ENCODE measurements at places on chromosomes 5 and 9.

GRCh38 chr5:4453655-4454054, 686.5 kb upstream of the ADAMTS16 start:
- DNase-seq = no peak

- no peak for DNase-seq
These were observed 3.4 kb upstream of the HMCN2 start for GRCh38 chr9:130262061-130262745.

- no peak for DNase-seq
These were observed 279.2 kb upstream of the TYRP1 start for GRCh38 chr9:12413986-12414385.

GRCh38 chr9:89078860-89079259, 87.6 kb downstream of the S1PR3 start:
- no peak for DNase-seq

DNA sequence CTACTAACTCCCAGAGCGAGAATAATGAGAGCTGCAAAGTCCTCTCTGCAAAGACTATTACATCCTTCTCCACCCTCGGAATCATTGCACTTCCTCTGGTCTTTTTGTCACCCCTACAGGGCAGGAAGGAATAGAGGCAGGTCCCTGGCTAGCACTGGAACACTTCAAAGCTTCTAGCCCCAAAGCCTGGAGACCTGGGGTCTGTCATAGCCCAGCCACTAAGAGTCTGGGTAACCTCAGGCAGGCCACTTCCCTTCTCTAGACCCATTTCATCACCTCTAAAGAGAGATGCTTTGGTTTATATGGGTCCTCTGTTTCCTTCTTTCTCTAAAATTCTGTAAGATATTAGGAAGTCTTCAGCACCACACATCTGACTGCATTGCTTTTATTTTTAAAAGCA, 6.7 kb downstream of the ADRB2 start:
- DNase-seq = no peak

DNA sequence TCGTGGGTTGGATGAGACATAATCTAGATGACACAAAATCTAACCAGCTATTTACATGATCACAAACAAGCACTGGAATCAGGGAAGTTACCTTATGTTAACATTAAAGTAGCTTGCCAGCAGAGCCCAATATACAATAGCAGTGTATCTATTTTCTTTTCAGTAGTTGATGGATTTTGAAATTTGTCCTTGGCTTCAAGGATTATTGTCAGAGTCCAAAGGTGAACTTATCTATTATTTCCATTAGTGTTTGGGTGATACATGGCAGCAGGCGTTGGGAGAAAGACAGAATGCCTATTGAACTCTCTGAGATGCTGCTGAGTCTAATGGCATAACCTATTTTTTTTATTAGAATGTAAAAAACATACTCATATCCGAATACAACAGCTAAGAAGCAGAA, 223.2 kb upstream of the ACTBL2 start:
- DNase-seq = no peak

GRCh38 chr5:143308731-143309130, 94.8 kb downstream of the NR3C1 start:
- DNase-seq = no peak

DNA sequence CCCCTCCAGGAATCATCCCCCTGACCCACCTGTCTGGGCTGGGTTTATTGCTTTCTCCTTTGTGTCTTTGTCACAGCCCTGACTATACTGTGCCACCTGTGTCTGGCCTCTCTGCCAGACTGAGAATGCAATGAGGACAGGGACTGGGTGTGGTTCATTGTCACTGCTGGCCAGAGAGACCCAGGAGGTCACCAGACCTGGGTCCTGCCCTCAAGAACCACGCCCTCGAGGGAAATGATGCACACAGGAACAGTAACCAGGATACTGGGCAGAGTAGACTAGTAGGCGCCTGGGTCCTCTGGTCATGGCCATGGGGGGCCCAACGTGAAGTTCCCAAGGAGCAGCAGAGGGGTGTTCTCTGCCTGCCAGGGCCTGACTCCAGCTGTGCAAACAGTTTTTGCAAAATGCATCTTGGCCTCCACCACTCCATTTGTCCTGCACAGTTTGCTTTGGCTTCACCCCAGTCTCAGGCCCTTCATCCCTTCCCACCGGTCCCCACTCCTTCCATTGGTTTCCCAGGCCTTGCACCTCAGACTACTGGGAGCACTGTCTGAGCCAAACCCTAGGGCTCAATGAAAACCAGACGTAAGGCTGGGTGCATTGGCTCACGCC, 17.8 kb downstream of the RGS3 start:
- DNase-seq = no peak

DNA sequence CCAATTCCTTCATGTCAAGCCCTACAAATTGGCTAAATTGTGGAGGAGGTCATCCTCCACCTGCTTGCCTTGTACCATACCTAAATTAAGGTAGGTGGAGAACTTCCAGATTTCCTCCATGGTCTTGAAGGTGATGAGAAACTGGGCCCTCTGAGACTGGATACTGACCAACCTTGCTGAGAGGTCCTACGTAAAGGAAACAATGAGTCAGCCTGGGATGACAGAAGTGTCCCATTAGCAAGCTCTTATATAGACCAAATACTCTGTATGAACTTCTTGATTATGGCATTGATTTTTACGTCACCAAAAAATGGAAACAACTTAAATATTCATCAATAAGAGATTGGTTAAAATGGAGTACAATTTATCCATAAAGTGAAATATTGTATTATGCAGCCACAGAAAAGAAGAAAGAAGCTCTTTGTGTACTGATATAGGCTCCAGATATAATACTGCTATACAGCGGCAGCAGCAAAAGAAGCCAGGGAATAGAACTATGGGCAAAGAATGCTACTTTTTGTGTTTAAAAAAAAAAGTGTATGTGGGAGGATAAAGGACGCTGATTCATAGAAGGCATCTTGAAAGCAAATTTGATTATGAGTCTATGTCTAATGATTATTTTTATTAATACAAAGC, 18.3 kb downstream of the SH3TC2 start:
- DNase-seq = no peak

DNA sequence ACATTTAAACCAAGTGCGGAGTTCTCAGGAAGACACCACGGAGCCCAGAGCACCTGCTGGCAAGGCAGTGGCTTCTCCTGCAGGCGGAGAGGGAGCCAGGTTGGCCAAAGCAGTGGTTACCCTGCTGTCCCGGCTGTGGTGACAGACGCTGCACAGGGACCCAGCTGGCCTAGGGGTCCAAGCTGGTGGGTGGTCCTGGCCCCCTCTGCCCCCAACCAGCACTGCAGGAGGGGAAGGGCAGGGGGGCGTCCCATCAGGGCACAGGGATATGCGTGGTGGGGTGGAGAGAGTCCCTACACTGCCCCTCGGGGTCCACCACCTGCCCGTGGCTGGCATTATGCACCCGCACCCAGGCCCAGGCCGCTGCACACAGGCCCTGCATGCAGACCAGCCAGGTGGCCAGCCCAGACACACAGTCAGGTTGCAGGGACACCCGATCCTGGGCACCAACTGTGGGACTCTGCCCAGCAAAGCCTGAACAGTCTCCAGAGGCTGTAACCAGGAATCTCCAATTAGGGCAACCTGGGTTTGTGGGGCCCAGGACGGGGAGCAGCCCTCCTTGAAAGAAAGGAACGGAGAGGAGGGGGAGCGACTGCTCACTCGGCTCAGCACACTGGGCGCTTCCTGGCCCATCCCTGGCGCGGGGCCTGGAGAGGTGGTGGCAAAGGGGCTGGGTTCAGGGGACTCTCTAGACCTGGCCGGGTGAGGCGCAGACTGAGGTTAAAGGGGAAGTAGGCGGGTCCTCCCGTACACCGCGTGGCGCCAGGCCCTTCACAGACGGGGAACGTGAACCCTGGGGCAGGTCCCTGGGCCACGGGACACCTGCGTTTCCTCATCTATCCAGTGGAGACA, 46.3 kb downstream of the NACC2 start:
- no peak for DNase-seq

DNA sequence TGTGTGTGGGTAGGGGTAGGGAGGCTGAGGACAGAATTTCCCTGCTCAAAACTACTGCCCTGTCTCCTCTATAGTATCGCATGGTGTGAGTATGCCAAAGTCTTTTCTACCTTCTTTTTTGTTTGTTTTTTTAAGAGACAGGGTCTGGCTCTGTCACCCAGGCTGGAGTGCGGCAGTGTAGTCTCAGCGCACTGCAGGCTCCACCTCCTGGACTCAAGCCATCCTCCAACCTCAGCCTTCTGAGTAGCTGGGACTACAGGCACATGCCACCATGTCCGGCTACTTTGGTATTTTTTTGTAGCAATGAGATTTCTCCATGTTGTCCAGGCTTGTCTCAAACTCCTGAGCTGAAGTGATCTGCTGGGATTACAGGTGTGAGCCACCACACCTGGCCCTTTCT, 2.5 kb downstream of the SRP19 start:
- DNase-seq = no peak

DNA sequence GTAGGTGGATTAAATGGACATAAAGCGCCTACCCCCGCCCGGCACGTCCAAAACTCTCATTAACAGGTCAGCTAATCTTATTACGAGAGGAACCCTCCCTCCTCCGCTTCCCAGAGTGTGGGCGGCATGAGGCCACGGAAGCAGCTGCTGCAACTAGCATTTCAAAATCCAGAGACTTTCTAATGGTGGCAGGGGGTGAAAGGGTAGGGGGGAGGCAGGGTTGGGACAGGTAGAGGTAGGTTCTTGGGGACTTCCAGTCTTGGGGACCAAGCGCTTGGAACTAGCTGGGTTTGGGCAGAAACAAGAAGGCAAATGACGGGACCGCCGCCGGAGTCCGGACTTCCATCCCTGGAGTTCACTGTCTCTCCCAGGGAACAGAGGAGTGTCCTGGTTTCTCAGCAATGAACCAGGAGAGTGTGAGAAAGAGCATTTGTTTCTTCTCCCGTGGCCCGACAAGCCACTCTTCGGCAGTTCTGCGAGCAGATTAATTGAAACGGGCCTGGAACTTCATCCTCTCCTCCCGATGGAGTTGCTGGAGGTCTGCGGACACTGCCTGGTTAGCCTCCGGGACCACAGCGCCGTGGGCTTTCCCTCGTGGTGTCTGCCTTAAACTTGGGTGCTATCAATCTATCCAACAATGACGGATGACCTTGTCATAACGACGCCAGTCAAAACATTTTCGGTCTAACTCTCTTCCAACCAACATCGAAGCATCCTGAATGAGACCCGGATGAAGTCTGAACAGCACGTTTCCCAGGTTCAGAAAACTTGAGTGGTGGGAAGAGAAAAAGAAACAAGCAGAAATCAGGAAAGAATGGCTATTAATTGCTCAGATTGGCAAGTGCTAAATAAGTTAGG, 1.6 kb upstream of the PRDM6 start:
- DNase-seq = no peak

GRCh38 chr5:5521478-5521877, 99.0 kb downstream of the ICE1 start:
- DNase-seq = no peak

DNA sequence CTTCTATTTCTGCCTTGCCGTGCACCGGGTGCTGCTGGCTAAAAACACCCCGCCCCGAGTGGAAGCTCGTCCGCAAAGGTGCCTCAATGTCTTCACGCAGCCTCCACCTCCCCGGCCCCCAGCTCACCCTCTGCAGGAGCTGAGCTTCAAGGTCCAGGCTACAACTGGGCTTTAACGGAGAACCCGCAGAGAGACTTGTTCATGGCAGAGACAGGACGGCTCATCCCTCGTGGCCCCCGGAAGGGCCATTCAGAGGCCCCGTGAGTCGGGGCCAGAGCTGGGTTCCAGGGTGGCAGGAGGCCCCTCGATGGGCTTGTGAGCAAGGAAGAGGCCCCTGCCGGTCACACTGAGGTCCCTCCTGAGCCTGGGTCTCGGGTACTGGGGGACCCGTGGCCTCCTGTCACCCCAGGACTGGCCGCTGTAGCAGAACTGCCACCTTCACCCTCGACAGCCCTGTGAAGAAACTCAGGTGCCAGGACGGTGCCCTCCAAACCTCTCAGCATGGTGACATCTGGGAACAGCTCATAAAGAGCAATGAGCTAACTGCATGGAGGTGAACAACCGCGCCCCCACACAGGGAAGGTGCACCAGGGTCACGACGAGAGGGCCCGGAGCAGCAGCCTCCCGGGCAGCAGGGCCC, 58.0 kb upstream of the UBAC1 start:
- DNase-seq = no peak

GRCh38 chr5:168011096-168011495, 280.3 kb upstream of the WWC1 start:
- DNase-seq = no peak

GRCh38 chr5:138626333-138626944, 51.2 kb upstream of the HSPA9 start:
- DNase-seq = no peak

DNA sequence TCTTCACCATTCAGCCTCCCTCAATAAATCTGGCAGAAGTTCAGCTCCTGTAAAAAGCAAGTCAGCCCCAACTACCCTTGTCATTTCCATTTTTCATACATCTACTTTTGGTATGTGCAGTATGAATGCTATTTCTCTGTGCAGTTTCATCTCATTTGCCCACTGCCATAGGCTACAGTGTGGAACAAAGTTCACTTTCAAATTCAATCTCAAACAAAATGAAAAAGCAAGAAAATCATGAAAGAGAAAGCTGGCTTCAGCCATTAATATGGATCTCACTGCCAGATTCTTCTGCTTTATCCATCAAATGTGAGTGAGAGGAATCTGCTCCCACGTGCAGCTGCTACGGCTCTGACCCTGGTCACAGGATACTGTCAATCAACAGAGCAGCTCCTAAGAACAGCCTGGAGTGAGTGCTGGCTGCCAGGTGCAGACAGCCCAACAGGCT, 494.2 kb downstream of the ZNF608 start:
- no peak for DNase-seq

DNA sequence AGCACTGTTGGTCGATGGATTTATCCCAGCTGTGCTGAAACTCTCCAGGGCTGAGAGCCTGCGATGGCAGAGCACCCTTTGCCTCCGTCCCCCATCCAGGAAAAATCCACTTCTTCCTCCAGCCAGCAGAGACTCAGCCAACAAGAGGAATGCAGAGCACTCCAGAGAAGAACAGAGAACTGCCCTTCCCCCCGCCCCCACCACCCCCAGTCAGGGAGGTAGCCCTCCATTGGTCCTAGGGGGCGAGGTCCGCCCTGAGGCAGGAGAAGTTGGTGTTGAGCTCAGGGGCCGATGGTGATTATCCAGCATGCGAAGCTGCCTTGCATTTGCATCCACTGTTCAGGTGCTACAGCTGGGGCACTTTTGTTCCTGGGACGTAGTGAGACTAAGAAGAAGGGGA, 9.0 kb downstream of the TLX3 start:
- DNase-seq = no peak

Data from stimulated activated CD4-positive, alpha-beta T cell treated with anti-CD3 and anti-CD28 coated beads, TNF-alpha, amount 100 ng/mL, for 4 hours (primary cell).